Renal cortical epithelial cell (primary cell): ENCODE measurements at places on chromosomes 6 and 20. TPM values are rescaled to one million over a fixed set of nuclear protein-coding genes. Genes with fewer than 3 reads are reported as not detected.

The SLC22A3 gene
- 10.4 and 11.4 TPM in 2 replicates for total RNA-seq

The C6orf141 gene
- total RNA-seq, result 2.4 and 4.7 TPM in 2 replicates

The SCUBE3 gene
- total RNA-seq, result 0.15 and 0.17 TPM in 2 replicates

The CYP21A2 gene
- total RNA-seq, result 0.20 TPM in 1 of 2 replicates, not detected in the other

The PRICKLE4 gene
- 0.52 and 1.7 TPM in 2 replicates for total RNA-seq

The IBTK gene
- total RNA-seq, result 56.4 and 81.4 TPM in 2 replicates

The DCBLD1 gene
- 20.2 and 21.2 TPM in 2 replicates for total RNA-seq

The SLC17A9 gene
- 0.65 and 3.3 TPM in 2 replicates for total RNA-seq

The MCHR2 gene
- total RNA-seq, result not detected in 2 replicates

The TREML1 gene
- total RNA-seq, result not detected in 2 replicates

The NKAPL gene
- total RNA-seq, result 0.15 and 0.17 TPM in 2 replicates

The RFX6 gene
- not detected in 2 replicates for total RNA-seq

The SLC17A3 gene
- total RNA-seq, result 5.6 and 30.0 TPM in 2 replicates

The CNKSR3 gene
- total RNA-seq, result 14.9 and 39.6 TPM in 2 replicates

The ADAT2 gene
- 1.7 and 6.9 TPM in 2 replicates for total RNA-seq

The SLC35D3 gene
- total RNA-seq, result not detected in 2 replicates

The ENPP1 gene
- 3.8 and 6.0 TPM in 2 replicates for total RNA-seq

The SLC18B1 gene
- total RNA-seq, result 23.1 and 25.4 TPM in 2 replicates

The C20orf144 gene
- 0.35 TPM in 1 of 2 replicates, not detected in the other for total RNA-seq

The PTK7 gene
- 81.3 and 141 TPM in 2 replicates for total RNA-seq

The ZC3H12D gene
- total RNA-seq, result 0.15 TPM in 1 of 2 replicates, not detected in the other

The C6orf15 gene
- total RNA-seq, result 1.4 TPM in 1 of 2 replicates, not detected in the other

The VEGFA gene
- total RNA-seq, result 121 and 249 TPM in 2 replicates

The SLC22A23 gene
- 0.35 and 2.4 TPM in 2 replicates for total RNA-seq

The CLDN20 gene
- total RNA-seq, result not detected in 2 replicates

The SLC32A1 gene
- not detected in 2 replicates for total RNA-seq

The RWDD2A gene
- total RNA-seq, result 5.6 and 9.0 TPM in 2 replicates

The GNMT gene
- total RNA-seq, result 0.20 TPM in 1 of 2 replicates, not detected in the other

The TOX2 gene
- not detected in 2 replicates for total RNA-seq

The ZSCAN23 gene
- 1.9 and 10.0 TPM in 2 replicates for total RNA-seq

The ZNF311 gene
- 1.6 and 2.1 TPM in 2 replicates for total RNA-seq

The YWHAB gene
- 151 and 278 TPM in 2 replicates for total RNA-seq

The GABRR1 gene
- not detected in 2 replicates for total RNA-seq

The PPP1R3D gene
- 7.4 and 7.8 TPM in 2 replicates for total RNA-seq

The IL17F gene
- not detected in 2 replicates for total RNA-seq

The ACOT13 gene
- total RNA-seq, result 7.3 and 16.0 TPM in 2 replicates

The STX11 gene
- 0.75 and 2.4 TPM in 2 replicates for total RNA-seq

The SS18L1 gene
- 10.2 and 21.8 TPM in 2 replicates for total RNA-seq

The BTBD3 gene
- total RNA-seq, result 30.6 and 50.5 TPM in 2 replicates

The LST1 gene
- total RNA-seq, result not detected in 2 replicates

The KLC4 gene
- total RNA-seq, result 17.0 and 29.3 TPM in 2 replicates

The TDRD6 gene
- under 0.01 and 0.35 TPM in 2 replicates for total RNA-seq
